ENCODE measurements at places on chromosomes 4 and X.

GRCh38 chr4:39609454-39609931 is 29.2 kb downstream of the SMIM14 start:
- DNase-seq, result no peak

DNA sequence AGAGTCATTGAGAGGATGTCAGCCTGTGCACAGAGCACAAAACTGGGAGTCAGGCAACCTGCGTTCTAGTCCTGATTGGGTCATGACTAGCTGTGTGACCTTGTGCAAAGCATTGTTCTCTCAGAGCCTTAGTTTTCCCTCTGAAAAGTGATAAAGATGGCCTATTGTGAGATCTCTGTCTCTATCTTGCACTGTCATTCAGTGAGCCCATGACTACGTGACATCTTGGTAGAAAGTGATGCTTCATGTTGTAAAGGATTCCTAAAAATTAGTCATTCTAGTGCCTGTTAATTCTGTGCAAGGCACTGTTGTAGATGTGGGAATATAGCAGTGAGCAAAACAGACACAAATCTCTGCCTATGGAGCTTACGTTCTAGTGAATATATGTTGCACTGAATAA is 2.5 kb downstream of the PGRMC1 start:
- DNase-seq, result no peak

- DNase-seq, result no peak
These were observed 632.2 kb downstream of the SPOCK3 start for GRCh38 chr4:166602068-166602467.

- no peak for DNase-seq
These were observed 109.9 kb downstream of the WDFY3 start for GRCh38 chr4:84856468-84857049.

DNA sequence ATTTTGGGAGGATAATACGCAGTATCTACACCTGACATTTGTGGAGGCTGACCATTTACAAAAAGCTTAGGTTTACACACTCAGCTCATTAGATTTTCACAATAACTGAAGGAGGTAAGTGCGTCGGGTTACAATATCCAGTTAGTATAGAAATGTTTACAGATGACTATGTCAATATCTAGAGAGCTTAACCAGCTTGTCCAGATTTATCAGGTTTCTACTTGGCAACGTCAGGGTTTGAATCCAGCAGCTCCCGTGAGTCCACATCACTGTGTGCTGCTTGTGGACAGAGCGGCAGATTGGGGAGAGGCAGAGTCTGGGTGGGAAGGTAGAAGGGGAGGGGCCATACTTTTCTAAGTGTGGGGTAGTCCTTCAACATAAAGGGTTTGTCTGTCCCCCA is 28.3 kb downstream of the ARHGAP10 start:
- no peak for DNase-seq

DNA sequence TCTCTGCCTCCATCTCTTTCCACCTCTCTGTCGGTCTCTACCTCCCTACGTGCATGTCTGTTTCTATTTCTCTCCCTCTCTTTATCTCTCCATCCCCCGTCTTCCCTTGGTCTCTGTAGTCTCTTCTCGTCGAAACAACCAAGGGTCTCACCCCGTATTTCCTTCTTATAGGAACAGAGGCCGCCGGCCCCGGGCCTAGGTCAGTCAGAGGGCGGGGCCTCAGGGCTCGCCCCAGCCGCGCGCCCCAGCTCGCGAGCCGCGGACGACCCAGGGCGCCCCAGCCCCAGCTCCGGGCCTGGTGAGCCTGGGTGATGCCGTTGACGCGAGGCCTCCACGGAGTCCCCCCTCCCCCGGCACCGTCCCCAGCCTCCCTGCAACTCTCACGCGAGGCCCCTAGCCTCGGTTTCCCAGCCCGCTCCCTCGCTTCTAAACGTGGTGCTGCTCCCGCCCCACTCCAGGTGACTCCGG is 6.6 kb downstream of the TIMM17B start:
- peak; percentile 39 for DNase-seq

DNA sequence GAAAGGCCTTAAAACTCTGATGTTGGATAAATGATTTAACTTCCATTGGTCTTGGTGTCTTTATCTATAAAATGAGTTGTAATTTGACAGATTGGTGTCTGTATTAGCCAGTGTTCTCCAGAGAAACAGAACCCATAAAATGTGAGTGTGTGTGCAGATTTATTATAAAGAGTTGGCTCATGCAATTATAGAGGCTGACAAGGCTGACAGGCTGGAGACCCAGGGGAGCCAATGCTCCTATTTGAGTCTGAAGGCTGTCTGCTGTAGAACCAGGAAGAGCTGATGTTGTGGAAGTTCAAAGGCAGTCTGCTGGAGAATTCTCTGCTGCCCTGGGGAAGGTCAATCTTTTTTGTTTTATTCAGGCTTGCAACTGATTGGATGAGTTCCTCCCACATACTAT is 131.7 kb downstream of the SLC4A4 start:
- no peak for DNase-seq

- no peak for DNase-seq
These were observed 79.1 kb downstream of the ELOVL6 start for GRCh38 chr4:110119337-110119736.

DNA sequence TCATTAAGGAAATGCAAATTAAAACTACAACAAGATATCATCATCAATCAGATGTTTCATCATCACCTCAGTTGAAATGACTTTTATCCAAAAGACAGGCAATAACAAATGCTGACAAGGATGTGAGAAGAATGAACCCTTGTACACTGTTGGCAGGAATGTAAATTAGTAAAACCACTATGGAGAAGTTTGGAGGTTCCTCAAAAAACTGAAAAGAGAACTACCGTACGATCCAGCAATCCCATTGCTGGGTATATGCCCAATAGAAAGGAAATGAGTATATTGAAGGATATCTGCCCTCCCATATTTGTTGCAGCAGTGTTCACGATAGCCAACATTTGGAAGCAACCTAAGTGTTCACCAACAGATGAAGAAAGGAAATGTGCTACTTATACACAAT is 50.6 kb upstream of the STARD8 start:
- no peak for DNase-seq

DNA sequence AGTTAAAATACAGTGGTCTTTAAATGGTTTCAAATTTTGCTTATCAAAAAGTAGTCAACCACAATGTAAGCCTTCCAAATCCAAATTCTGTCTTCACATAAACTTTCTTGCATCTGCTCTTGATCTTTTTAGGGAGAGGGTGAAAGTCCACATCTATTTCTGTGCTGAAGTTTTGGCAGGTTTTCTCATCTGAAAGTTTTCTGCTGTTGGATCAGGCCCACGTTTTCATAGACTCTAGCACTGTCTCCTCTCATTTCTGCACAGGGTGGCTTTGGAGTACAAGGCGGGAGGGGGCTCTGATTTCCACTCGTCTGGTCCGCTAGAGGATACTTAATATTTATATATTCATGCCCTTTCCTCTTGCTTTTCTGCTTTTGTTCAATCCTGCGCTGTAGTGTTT is 18.1 kb upstream of the TMEM150C start:
- DNase-seq, result no peak

DNA sequence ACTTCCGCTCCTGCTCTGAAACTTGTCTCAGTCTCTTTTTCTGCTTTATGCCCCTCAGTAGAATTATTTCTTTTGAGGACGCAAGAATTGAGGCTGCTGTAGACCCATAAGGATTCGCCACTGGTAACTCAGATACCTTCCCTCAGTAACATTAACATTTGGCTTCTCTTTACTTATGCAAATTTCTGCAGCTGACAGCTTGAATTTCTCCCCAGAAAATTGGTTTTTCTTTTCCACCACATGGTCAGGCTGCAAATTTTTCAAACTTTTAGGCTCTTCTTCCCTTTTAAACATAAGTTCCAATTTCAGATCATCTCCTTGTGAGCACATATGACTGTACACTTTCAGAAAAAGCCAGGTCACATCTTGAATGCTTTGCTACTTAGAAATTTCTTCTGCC is 839.3 kb upstream of the GRIA3 start:
- DNase-seq, result no peak

DNA sequence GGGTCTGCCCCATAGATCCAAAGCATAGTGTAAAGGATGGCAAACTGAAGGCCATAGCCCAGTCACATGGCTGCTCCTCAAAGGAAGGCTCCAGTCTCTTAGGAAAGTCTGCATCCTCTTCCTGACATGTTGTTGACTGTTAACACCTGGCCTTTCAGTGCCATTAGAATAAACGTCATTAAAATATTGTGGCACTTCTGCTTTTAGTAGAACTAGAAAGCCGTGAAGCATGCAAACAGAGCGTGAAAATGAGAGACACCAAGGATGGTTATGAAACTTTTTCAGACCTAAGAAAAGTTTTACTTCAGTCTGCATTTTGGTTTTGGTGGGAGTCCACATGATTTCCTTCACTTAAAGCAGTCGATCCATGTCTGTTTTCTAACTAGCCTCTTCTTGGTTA is 41.1 kb upstream of the AFF2 start:
- DNase-seq, result no peak

- DNase-seq, result no peak
These were observed 124.0 kb downstream of the FAM53A start for GRCh38 chr4:1559896-1560650.

- DNase-seq, result no peak
These were observed 178.6 kb upstream of the TBL1X start for GRCh38 chrX:9286234-9286633.

- DNase-seq, result peak; percentile 67
These were observed 20.2 kb downstream of the WDR1 start for GRCh38 chr4:10096201-10096977.

- DNase-seq, result no peak
These were observed 46.7 kb downstream of the ARL9 start for GRCh38 chr4:56552273-56552672.
